Activated T-helper 2 cell treated with anti-CD3 and anti-CD28 coated beads, Interferon-gamma antibody, Interleukin-2, Interleukin-4, amounts not matched to agents 10 μg/mL and 5 μg/mL and 100 μg/mL, durations not matched to agents 14 hours and 24 hours and 36 hours (primary cell): ENCODE measurements at places on chromosomes 12 and 14.

GRCh38 chr12:129871991-129872972 lies 31.5 kb downstream of the TMEM132D start:
- no peak for DNase-seq

- no peak for DNase-seq
Observed at GRCh38 chr14:89578156-89578555, 161.1 kb upstream of the FOXN3 start.

DNA sequence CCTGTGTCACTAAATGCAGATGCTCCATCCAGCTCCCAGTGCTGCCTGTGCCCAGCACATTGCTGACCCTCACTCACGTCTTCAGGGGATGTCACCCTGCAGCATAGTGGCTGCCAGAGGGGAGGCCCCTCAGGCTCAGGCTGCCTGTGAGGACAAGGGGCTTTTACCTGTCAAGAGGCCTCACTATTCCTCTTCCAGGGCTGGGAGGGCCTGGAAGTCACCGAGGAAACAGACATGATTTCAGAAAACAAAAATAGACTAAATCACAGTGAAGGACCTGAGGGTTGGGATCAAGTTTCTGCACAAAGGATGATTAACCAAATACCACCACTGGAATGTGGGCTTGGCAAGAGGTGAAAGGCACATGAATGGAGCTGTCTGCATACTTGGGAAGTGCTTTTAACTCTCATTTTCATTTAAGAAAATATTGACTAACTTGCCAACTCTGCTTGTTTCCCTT lies 1202.3 kb downstream of the BCL11B start:
- no peak for DNase-seq

GRCh38 chr14:34792598-34792997 lies 78.2 kb upstream of the CFL2 start:
- no peak for DNase-seq
